Stimulated activated CD8-positive, alpha-beta memory T cell treated with anti-CD3 and anti-CD28 coated beads, Interleukin-12 subunit alpha, Interleukin-12 subunit beta, amount 100 ng/mL, for 4 hours (primary cell): ENCODE measurements at places on chromosomes 11 and 22.

DNA sequence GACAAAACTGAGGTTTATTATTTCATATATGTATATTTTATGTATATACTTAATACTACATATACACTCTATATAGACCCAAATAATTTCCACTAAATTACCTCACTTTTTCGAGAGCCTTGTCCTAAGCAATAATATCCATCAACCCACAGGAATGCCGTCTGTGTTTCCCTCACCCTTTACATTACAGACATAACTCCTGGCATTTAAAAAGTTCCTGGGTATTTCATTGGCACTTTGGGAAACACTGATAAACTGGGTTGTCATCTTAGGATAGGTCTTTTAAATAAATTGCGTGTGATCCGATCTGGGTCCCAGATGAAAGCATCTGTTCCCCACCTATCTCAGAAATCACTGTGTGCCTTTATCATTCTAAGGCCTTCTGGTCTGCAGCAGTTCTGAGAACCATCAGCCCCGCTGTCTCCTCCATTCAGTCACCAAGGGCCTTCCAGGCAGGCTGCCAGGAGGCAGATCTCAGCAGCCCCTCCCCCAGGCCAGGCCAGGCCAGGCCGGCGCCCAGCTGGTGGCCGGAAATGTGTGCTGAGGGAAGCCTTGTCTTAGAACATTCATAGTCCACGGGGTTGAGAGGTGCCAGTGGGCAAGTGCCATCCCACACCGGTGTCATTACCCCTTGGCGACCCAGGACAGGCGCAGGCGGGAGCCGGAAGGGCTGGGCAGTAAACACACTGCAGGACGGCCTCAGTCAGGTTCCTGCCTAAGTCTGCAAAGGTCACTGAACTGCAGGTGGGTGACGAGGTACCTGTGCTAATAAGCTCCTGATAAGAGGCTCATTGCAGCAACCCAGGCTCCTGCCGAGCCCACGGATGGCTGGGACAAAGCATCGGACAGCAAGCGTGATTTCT is 3.3 kb downstream of the FGF19 start:
- DNase-seq: no peak

DNA sequence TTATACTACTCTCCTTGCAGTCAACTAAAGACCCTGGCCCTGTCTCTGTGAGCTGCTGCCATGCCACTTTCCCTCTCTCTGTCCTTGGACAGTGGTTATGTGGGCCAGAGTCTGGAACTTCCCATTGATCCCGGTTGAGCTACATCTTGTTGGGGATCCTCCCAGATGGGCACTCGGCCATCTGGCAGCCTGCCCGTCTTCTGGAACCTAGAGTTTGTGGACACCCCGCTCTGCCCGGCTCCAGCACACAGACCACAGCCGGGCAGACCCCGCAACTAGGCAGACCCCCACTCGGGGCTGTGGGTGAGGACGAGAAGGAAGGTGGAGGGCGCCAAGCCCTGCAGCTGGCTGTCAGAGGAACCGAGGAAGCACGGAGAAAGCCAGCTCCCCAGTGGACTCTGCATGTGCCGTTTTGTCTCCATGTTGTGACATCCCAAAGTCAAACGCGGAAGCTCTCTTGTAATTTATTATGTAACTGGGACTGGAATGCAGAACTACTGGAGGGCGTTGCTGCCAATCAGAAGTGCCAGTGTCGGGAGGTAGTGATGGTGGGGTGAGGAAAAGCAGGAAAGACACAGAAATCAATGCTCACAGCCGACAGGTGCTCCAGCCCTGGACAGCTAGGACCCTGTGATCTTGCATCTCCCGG is 207.7 kb downstream of the CEP164 start:
- no peak for DNase-seq

DNA sequence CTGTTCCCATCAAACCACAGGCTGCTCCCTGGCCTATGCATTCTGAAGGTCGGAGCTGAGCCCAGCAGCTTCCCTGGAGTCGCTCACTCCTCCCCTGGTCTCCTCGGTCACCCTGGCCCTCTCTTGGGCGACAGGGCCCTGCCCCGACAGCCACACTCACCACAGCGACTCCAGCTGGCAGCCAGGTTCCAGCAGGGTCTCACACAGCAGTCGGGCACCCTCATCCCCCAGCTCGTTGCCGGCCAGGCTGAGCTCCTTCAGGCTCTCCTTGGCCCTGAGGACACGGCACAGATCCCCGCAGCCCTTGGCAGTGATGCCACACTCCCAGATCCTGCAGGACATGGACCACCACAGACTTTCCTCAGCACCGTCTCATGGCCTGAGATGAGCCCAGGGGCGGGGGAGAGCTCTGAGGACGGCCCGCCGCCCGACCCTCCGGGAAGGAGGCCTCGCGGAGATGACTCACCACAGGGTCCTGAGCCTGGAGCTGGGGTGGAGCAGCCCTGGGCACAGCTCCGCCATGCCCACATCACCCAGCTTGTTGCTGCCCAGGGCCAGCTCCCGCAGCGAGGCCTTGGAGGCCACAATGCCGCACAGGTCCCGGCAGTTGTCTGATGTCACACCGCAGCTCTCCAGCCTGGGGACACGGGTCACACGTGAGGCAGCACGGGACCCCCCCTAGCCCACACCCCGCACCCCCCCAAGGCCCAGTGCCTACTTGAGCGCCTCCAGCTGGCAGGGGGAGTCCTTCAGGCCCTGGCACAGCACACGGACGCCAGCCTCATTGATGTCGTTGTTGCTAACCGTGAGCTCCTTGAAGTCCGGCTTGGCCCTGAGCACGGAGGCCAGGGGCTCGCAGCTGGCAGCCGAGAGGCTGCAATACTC is 8.5 kb downstream of the RNH1 start:
- no peak for DNase-seq

- DNase-seq: no peak
Observed at GRCh38 chr22:38953577-38954413, 3.6 kb upstream of the APOBEC3A start.

DNA sequence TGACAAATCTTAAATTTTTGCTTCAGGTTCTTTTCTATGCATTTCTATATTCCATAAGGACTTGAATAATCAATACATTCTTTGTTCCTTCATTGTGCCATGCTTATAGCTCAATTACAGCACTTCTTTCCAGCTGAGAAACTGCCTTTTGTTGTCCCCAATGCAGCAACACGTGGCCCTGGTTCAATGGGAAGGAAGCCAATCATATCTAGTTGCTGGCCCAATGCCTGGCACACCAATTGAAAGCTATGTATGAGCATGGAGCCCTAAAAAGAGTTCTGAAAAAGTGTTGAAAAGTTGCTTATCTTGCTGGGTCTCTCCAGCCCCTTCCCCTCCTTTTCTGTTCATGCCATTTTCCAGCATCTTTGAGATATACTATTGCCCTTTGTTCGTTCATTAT is 448.0 kb upstream of the FAT3 start:
- no peak for DNase-seq

DNA sequence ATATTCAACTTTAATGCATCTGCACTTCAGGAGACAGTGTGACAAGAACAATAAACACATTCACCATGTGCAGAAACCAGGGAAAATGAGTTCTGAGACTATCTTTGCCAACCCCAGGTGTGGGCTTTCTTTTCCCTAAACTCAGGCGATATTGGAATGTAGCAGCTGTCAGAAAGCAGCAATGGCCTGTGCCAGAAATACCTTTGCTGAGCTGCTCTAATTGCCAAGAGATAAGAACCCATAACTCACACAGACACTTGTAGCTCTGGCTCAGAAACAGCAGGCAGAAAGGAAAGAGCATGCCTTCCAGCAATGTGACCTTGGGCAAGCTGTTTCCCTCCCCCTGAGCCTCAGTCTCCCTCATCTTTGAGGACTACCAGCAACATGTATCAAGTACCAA is 77.6 kb downstream of the PLEKHA7 start:
- DNase-seq: no peak
